Ureter (tissue), 1 donor: ENCODE measurements at places on chromosomes 5 and 9.

DNA sequence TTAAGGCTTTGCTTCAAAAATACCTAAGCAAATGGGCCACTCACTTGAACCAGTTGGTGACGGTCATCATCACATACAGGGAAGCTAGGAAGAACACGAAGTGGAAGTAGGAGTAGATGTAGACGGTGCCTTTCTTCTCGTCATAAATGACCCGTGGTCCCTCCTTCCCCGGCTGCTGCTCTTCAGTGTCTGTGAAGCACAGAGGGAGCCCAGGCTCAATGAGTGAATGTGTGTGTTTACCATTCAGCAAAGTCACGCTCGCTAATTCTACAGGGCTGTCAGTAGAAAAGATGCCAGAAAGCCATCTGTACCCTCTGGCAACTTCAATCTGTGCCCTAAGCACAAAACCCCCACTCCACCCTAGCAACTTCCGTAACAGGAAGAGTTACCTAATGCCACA is 109.8 kb downstream of the SERINC5 start:
- no peak for DNase-seq

GRCh38 chr5:65663804-65664521 is 39.1 kb downstream of the SHLD3 start:
- no peak for DNase-seq

GRCh38 chr9:99822109-99822805 is 572 bp downstream of the NR4A3 start:
- peak; percentile 46 for DNase-seq

DNA sequence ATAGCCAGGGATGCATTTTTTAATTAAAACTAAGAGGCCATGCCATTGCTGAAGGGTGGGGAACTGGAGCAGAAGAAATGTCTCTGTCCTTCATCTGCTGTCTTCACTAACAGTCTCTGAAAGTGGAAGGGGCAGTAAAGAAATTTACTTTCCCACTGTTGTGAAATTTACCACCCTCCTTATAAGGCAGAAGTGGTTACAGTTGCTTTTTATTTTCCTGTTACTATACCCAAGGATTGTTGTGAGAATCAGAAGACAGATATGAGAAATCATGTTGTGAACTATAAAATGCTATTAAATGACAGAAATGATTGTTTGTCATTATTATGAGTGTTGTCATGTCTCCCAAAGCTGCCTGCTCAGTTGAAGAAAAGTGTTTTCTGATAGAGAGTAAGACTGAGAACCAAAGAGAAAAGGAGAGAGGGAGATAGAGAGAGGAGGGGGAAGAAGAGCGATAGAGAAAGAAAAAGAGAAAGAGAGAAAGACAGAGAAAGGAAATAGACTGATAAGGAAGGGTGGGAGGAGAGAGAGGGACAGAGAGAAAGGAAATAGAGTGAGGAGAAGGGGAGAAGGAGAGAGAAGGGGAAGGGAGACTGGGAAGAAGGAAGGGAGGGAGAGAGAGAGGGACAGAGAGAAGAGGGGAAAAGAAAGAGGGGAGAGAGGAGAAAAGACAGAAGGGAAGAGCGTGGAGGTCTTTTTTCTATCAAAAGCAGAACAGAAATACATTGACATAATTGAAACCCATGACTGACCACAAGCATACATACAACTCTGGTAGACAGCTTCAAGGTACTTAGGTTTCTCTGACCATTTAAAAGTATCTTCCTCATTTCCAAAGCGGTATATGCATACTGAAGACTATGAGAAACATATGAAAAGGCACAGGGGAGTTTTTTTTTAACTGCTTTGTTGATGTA is 22.5 kb downstream of the SEC61B start:
- no peak for DNase-seq

DNA sequence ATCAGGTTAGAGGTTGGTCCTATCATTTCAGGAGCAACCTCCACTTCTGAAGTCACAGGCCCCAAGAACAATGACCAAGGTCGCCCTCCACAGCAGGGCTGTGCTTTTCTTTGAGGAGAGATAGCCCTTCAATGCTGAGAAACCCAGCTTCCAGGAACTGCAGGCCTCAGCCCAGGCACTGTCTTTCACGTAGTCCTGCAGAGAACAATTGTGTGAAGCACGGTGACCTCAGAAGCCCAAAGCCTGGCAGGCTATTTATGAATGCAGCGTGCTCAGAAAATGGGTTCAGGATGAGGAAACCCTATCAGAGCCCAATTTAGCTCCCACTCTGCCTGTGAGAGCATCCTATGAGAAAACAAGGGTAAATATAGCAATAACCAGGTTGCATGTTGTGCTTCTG is 388.3 kb downstream of the PLK2 start:
- DNase-seq: no peak

GRCh38 chr5:75054134-75054930 is 2.0 kb upstream of the GCNT4 start:
- DNase-seq: peak; percentile 54

GRCh38 chr5:68116408-68116807 is 99.1 kb upstream of the PIK3R1 start:
- DNase-seq: no peak

DNA sequence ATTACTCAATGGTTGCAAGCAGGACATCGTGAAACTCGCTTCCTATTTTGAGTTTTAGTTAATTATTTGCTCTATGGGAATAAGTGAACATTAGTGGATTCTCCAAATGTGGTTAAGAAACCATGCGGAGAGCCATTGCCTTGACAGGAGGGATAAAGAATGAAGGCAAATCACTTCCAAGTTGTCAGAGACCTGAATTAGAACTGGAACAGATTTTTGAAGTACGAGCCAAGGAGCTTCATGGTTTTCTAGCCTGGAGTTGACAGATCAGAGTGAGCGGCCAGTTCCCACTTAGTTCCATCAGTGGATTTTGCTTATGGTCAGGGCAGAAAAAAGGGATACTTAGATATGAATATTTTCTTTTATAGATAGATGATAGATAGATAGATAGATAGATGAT is 171.4 kb upstream of the CDH10 start:
- DNase-seq: no peak

DNA sequence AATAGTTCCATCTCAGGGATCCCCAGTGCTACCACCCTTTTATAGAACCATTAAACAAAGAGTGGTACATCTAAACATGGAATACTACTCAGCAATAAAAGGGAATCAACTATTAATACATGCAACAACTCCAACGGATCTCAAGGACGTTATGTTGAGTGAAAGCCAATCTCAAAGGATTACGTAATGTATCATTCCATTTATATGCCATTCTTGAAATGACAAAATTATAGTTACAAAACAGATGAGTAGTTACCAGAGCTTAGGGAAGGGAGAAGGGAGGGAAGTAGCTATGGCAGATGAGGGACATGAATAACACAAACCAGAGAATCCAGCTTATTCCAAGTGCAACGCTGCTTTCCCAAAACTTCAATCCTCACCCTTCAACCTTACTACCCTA is 69.5 kb downstream of the ACTL7B start:
- no peak for DNase-seq

- no peak for DNase-seq
Measured at GRCh38 chr5:90434116-90434714, 24.7 kb upstream of the CETN3 start.

DNA sequence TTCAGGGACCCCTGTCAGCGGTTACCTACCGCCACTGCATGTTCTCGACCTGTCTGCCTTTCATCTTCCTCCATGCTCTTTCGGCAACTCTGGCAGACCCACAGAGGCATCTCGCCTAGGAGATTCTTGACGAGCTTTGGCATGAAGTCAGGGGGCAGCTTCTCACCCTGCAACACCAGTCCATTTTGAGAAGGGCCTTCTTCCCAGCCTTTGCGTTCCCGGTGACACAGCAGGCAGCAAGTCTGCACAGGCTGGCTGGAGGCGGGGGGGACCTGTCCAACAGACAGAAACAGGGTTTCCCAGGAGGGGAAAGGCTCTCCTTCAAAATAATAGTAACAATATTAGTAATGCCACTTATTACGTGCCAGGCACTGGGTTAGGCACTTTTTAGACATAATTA is 15.5 kb downstream of the FAM193B start:
- no peak for DNase-seq

- peak; percentile 53 for DNase-seq
Measured at GRCh38 chr5:56480705-56481427, 247.7 kb upstream of the ANKRD55 start.

GRCh38 chr9:76405340-76405739 is 11.1 kb upstream of the RFK start:
- no peak for DNase-seq

- DNase-seq: no peak
Measured at GRCh38 chr9:21267485-21268346, 27.9 kb upstream of the IFNA14 start.

DNA sequence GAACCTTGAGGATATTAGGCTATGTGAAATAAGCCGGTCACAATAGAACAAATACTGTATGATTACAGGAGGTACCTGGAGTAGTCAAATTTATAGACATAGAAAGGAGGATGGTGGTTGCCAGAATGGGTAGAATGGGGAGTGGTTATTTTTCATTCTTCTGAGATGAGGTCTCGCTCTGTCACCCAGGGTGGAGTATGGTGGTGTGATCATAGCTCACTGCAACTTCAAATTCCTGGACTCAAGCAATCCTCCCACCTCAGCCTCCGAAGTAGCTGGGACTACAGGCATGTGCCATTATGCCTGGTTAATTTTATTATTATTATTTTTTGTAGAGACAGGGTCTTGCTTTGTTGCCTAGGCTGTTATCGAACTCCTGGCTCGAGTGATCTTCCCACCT is 27.1 kb downstream of the SH3PXD2B start:
- no peak for DNase-seq
